ENCODE measurements at places on chromosomes 16 and 17. TPM values are rescaled to one million over a fixed set of nuclear protein-coding genes. Genes with fewer than 3 reads are reported as not detected.

Gene CLEC10A
- total RNA-seq, result not detected

Gene GRIN2A
- not detected for total RNA-seq

Gene MT1G
- total RNA-seq, result 15.3 TPM

Gene QPRT
- 4.2 TPM for total RNA-seq
